ENCODE measurements at places on chromosomes 3 and 15. TPM values are rescaled to one million over a fixed set of nuclear protein-coding genes. Genes with fewer than 3 reads are reported as not detected.

DNA sequence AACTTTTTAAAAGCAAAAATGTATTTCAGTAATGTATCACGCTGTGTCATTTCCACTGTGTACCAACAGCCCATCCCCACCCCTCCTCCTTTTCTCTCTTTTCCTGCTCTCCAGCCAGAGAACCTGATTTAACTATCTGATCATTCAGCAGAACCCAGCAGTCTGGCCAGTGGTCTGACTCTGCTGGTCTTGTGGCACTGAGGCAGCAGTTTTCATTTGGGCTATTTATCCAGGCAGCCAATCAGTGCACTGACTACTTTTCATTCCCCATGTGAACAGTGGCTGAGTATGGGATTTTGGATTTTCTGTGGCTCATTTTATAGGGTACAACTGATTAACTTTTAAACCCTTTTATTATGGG, 56.3 kb downstream of the GPR171 start:
- DNase-seq: no peak

DNA sequence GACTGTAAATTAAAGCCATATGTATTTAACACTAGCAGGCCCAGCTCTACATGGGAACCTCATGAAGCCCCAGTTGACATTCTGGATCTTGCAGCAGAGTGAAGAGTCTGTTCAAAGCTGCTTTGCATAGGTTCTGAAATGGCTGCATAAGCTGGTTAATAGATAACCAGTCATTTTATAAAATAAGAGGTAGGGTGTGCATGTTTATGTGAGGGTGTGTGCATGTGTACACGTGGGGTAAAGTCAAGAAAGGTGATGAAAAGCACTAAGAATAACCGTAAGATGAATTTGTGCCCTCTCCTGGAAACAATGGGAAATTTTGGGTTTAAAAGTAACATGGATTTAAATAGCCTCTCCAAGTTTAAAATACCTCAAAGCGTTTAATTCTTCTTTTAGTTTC, 33.0 kb downstream of the PAQR9 start:
- DNase-seq: no peak

DNA sequence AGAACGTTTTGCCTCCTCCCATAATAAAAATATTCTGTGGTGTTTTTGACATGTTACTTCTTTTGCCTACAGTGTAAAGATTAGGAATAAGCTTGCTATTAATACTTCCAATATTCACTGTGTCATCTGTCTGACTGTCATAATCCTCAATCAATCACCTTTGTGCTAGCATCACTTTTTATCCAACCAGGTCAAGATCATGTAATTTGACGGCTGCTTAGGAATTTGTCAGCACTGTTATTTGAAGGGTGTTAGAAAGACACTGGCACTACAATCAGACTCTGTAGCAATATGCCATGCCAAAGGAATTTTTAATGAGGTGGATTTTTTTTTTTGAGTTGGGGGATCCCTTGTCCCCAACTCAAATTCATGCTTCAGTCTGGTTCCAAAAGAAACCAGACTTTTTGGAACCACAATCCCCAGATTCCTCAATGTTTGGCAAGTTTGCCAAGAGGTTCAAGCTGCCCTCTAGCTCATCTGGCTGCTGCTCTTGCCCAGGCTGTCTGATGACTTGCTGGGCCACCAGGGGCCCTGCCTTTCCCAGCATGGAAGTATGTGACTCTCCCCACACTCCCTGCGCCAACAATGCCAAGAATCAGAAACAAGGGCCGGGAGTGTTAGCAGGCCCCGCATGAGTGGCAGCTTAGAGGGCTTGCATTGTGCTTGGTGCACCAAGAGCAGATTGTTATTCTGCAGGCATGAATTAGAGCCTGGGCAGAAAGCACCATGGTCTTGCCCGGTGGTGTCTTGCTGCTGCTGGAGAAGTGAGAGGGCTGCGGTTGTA, 58.6 kb upstream of the TSC22D2 start:
- no peak for DNase-seq

DNA sequence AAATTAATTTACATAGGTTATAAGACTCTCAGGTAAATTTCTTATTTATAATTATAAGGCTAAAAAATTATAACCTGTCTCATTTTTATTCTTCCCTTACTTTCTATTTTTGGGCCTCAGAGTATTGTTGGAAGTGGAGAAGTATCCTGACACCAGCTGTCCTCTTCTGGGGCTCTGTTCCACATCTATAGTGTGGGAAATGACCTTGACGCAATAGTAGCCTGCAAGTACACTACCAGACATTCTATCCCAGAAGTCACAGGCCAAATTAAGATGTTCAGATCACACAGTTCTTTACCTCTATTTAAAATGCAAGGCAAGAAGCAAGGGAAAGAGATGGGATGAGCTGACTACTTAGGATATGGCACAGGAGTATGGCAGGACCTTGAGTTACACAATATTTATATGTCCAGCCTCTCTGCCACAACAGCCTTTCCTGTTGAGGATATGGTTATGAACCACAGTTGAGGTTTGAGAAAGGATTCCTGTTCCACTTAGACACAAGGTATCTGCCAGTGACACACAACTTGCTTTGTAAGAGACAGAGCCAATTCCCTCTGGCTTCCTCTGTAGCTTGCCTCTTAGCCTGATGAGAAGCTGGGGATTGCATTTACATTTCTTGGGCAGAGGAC, 158.0 kb upstream of the IL12A start:
- no peak for DNase-seq

- DNase-seq: no peak
Observed at GRCh38 chr3:140727886-140728285, 50.0 kb downstream of the TRIM42 start.

DNA sequence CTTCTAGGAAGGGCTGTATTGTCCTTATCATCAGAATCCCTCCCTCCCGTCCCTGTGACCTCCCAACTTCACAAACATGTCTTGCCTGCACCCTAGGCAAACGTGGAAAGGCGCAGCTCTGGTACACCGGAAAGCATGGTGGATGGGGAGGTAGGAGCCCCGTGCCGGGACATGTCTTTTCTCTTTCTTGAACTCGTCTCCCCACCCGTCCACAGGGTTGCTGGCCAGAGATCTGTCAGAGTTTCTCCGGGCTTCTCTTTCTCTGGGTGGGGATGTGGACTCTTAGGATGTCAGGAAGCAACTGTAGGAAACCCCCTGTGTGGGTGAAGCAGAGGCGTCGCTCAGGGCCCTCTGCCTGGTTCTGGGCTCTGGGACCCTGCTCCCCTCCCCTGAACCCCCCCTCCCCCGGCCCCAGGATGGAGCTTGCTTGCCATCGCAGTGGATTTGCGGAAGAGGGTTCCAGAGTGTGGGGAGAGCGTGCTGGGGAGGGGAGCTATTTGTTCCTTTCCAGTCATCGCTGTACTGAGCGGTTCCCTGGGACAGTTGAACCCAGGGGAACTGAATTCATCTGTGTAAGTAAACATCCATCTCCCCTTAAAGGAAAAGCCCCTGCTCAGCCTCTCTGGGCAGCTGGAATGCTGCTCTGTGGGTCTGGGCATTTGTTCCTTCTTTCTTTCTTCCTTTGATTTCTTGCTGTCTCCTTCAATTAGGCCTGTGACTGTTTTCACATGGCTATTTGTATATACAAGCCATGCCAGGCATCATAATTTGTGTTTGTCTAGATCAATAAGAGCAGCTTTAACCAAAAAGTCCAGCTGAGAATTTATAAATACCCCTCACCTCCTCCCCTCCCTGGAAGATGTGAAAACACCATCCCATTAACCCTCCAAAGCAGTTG, 72.8 kb downstream of the SMAD3 start:
- DNase-seq: no peak

- DNase-seq: no peak
Observed at GRCh38 chr15:101669744-101670143, 17.6 kb upstream of the TM2D3 start.

GRCh38 chr15:26771168-26771567, 1.7 kb downstream of the GABRB3 start:
- no peak for DNase-seq

- DNase-seq: no peak
Observed at GRCh38 chr3:55770077-55770476, 283.0 kb upstream of the WNT5A start.

Gene DNAH12
- total RNA-seq: 0.09 TPM

Gene ARHGEF26
- 19.3 TPM for total RNA-seq

Gene ACSBG1
- total RNA-seq: 5.5 TPM
